RPMI7951 (cell line): ENCODE measurements at places on chromosomes 2 and 18. TPM values are rescaled to one million over a fixed set of nuclear protein-coding genes. Genes with fewer than 3 reads are reported as not detected.

Gene RRM2
- total RNA-seq, result 134 and 144 TPM in 2 replicates

Gene RAMP1
- total RNA-seq, result 6.2 and 18.6 TPM in 2 replicates

Gene MTERF4
- total RNA-seq, result 23.9 and 30.8 TPM in 2 replicates

Gene SLC30A3
- not detected in 2 replicates for total RNA-seq

Gene TCF23
- total RNA-seq, result not detected in 2 replicates

Gene POTEC
- not detected in 2 replicates for total RNA-seq

Gene POU3F3
- not detected in 2 replicates for total RNA-seq

Gene C1D
- total RNA-seq, result 106 and 122 TPM in 2 replicates

Gene GPR39
- 36.0 and 39.9 TPM in 2 replicates for total RNA-seq

Gene SPTBN1
- 120 and 129 TPM in 2 replicates for total RNA-seq

Gene LAMA1
- total RNA-seq, result 0.98 and 1.2 TPM in 2 replicates

Gene GAL3ST2
- not detected in 2 replicates for total RNA-seq

Gene TWIST2
- total RNA-seq, result 94.9 and 102 TPM in 2 replicates

Gene CCDC195
- not detected in 2 replicates for total RNA-seq

Gene B4GALT6
- total RNA-seq, result 2.4 and 2.8 TPM in 2 replicates

Gene CHST9
- total RNA-seq, result not detected in 2 replicates

Gene SP9
- total RNA-seq, result not detected in 2 replicates

Gene FLACC1
- total RNA-seq, result 1.3 and 1.5 TPM in 2 replicates

Gene BCL2
- 0.84 and 1.4 TPM in 2 replicates for total RNA-seq

Gene CRYGB
- total RNA-seq, result not detected in 2 replicates

Gene C2orf15
- 0.24 TPM in 1 of 2 replicates, not detected in the other for total RNA-seq

Gene CWC22
- 15.5 and 21.7 TPM in 2 replicates for total RNA-seq

Gene MATN3
- total RNA-seq, result 5.3 and 6.0 TPM in 2 replicates

Gene RAB6D
- not detected in 2 replicates for total RNA-seq

Gene ASB18
- total RNA-seq, result not detected in 2 replicates

Gene ELOA2
- total RNA-seq, result not detected in 2 replicates

Gene SCYGR4
- not detected in 2 replicates for total RNA-seq

Gene ST8SIA5
- 11.8 and 12.6 TPM in 2 replicates for total RNA-seq

Gene NOP58
- total RNA-seq, result 71.9 and 76.7 TPM in 2 replicates

Gene SKOR2
- total RNA-seq, result not detected in 2 replicates

Gene POTEJ
- total RNA-seq, result not detected in 2 replicates

Gene CAPN13
- total RNA-seq, result not detected in 2 replicates

Gene ALK
- 0.12 and 0.29 TPM in 2 replicates for total RNA-seq

Gene TYMS
- total RNA-seq, result 46.7 and 54.4 TPM in 2 replicates

Gene ADCYAP1
- total RNA-seq, result 0.10 TPM in 1 of 2 replicates, not detected in the other

Gene TLX2
- 4.2 and 5.5 TPM in 2 replicates for total RNA-seq

Gene ALPI
- total RNA-seq, result not detected in 2 replicates

Gene LYG2
- total RNA-seq, result not detected in 2 replicates

Gene TGFA
- total RNA-seq, result 4.2 and 4.3 TPM in 2 replicates

Gene OSR1
- total RNA-seq, result 3.6 and 3.8 TPM in 2 replicates

Gene PRKCE
- total RNA-seq, result 28.2 and 30.2 TPM in 2 replicates

Gene SERPINB2
- 20.3 and 20.5 TPM in 2 replicates for total RNA-seq

Gene TRIM54
- total RNA-seq, result 0.10 TPM in 1 of 2 replicates, not detected in the other

Gene CELF4
- not detected in 2 replicates for total RNA-seq

Gene B3GNT7
- total RNA-seq, result 0.49 and 0.60 TPM in 2 replicates

Gene AP1S3
- total RNA-seq, result 2.0 and 3.2 TPM in 2 replicates

Gene CCDC150
- 11.7 and 13.6 TPM in 2 replicates for total RNA-seq

Gene NT5C1B
- not detected in 2 replicates for total RNA-seq
